ENCODE measurements at places on chromosomes 6 and 20.
A peak's percentile ranks its signal among the peaks of the same experiment; 100 is the strongest.

DNA sequence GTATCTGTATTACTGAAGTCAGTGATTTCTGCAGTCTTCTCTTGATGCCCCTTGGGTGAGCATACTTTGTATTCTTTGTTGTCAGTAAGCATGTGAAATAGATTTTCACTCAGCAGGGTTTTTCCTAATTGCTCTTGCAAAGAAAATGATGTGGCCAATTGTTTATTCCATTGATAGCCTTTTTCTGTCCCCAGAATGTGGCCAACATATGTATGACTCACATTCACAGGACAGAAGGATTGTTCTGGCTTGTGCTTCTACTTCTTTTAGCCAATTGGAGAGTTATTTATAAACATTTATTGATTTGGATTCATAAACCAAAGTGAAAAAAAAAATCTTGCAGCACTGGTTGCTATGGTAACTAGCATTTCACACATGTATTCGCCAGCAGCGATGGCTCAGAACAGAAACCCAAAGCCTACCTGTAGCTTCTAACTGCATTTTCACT, 54.4 kb upstream of the RBM24 start:
- no peak for DNase-seq

- no peak for DNase-seq
Measured at GRCh38 chr6:77298283-77298682, 165.0 kb downstream of the HTR1B start.

DNA sequence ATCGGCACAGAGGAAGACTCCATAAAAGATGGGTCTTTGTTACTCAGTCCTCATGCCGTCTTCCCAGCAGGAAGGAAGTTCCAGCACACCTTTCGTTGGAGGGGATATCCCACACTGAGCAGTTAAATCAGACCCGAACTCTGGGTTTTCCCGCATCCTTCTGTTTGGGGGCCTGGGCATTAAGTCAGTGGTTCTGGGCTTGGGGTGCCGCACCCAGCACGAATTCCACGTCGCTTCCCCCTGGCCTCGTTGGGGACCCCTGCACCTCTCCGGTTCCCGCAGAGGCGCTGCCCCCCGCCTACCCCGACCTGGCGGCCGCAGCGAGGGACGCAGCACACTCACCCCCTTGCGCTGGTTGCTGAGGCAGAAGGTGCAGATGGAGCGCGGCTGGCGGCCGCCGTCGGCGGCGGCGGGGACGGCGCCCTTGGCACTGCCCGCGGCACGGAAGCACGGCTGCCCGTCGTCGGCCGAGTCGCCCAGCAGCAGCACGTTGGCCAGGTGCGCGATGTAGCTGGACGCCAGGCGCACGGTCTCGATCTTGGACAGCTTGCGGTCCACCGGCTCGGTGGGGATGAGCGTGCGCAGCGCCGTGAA, 641 bp downstream of the TCF15 start:
- peak; percentile 60 for DNase-seq

DNA sequence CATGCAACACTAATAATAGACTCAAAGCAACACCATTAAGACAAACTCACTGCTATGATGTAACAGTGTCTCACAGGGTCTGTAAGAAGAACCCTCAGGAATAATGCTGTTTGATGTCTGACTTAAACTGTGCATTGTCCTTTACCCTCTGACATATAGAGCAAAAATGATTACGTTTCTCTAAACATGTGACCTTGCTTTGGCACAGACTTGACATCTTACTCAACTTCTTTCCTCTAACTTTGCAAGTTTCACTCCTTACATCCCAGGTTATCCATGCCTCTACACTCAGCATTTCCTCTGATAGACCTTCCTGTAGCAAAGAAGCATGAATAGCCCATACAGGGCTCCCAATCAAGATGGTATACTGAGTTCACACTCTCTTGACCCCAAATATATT, 252.7 kb downstream of the UST start:
- no peak for DNase-seq

GRCh38 chr6:29414588-29414987, at the start of gene OR12D1:
Gene OR12D1, plus strand, starts transcription at chr6:29414928.
- DNase-seq, result no peak

DNA sequence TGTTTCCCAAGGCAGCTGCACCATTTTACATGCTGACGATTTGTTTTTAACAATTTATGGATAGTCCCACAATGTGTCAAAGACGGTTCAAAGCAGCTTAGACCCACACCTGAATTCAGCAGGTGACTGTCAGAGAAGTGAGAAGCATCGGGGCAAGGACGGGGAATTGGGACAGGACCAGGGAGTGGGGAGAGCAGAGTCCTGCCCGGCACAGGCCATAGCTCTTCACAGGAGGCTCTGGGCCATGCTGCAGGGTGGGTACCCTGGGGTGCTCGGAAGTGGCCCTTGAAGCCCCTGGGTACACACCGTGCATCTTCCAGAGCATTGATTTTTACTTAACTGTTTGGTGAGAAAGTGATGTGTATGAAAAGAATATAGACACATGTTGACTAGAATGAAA, 33.2 kb upstream of the PHACTR3 start:
- DNase-seq, result no peak

GRCh38 chr6:147201885-147202515, 2.2 kb upstream of the STXBP5 start:
- DNase-seq, result no peak

- DNase-seq, result no peak
Measured at GRCh38 chr6:26439151-26440125, 866 bp upstream of the BTN3A3 start.

- no peak for DNase-seq
Measured at GRCh38 chr6:129959358-129959930, 58.9 kb upstream of the L3MBTL3 start.

- DNase-seq, result no peak
Measured at GRCh38 chr6:111795558-111795957, 77.7 kb downstream of the FYN start.

DNA sequence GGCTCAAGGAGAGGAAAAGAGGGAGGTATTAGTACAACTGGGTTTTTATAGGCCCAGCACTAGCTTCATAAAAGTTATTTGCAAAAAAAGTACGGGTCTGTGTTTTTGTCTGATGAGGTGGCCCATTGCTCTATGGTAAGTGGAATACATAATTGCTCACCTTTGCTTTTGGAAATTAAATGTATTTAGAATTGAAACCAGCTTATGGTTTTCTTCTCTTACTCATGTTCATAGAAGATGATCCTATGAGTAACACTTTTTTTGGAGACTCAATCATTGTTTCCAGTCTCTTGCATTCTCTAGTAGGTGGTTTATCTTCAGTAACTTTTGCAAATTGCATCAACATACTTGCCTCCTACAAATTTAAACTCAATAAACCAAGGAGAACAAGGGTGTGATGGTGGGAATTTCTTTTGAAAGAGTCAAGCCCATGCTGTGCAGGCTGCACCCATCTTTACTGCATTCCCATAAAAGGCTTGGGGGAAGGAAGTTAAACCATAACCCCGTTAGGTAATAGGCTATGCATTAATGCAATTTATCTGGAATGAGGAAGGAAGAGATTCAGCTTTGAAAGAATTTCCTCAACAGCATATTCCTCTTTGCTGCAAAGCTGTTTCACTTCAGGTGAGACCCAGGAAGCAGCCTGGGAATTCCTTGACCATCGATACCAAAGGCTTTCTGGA, 48.5 kb upstream of the EDN1 start:
- no peak for DNase-seq

- DNase-seq, result peak; percentile 59
Measured at GRCh38 chr6:55174211-55175026, at the start of gene HCRTR2. Gene HCRTR2, plus strand, starts transcription at chr6:55174515. Its CDS starts 73 bp downstream, at chr6:55174588.

GRCh38 chr6:46338131-46338530, 153.1 kb downstream of the RCAN2 start:
- no peak for DNase-seq

DNA sequence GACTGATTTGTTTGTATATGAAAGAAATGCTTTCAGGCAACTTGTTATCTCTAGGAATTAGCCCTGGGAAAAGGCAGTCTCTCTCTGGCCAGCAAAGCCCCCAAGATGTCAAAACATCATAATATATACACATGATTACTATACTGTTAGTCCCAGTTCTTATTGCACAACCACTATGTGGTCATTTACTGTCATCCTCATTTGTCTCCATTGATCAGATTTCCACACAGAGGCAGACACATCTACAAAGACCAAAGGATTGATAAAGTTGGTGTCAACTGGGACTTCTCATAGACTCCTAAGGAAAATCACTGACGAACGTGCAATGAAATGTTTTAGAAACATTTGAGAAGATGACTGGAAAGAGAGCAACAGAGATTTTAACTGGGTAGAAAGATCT, 71.9 kb upstream of the POPDC3 start:
- no peak for DNase-seq

DNA sequence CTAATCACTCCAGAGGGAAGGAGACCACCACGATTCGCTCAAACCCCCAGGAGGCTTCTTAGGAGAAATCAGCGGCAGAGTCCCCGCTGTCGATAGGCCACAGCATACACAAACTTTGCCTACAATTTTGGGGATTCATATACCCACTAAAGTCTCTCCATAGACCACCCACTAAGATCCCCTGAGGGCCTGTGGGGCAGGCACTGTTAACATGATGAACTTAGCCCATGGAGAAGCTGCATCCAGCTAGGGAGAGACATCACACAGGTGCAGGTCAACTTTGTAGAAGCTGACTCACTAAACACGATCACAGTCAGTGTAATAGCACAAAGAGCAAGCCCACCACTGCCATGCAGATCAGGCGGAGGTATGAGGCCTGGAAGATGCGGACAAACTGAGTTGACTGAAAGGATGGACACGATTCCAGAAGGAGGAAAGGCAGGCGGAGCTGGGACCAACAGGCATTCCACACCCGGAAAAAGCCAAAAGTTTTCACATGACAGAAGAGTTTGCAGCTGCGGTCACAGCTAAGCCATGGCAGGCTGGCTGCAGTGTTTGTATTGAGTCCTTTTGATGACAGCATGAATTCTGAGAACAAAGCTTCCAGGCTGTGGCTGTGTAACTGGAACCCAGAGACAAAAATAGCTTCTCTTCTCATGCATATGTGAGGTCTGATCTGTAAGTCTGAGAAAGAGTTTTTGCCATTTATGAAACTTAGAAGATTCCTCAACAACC, 75.7 kb upstream of the QKI start:
- DNase-seq, result no peak

GRCh38 chr20:19291024-19291817, 78.8 kb downstream of the SLC24A3 start:
- DNase-seq, result no peak

DNA sequence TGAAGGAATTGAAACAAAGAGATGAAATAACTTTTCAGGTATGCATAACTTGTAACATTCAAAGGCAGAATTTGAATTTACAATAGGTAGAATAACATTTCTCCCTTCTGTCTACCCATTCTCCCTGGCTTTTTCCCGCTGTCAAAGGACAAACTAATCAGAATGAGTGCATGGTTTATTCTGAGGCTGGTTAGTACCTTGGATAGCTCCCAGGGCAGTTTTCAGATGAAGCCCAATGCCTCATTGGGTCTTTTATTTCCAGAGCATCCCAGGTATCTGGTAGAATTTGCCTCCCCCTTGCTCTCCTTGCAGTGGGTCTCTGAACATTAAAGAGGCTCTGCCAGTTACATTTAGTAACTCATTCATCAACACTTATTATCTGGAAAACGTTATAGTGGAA, 665.5 kb downstream of the BCKDHB start:
- DNase-seq, result no peak

DNA sequence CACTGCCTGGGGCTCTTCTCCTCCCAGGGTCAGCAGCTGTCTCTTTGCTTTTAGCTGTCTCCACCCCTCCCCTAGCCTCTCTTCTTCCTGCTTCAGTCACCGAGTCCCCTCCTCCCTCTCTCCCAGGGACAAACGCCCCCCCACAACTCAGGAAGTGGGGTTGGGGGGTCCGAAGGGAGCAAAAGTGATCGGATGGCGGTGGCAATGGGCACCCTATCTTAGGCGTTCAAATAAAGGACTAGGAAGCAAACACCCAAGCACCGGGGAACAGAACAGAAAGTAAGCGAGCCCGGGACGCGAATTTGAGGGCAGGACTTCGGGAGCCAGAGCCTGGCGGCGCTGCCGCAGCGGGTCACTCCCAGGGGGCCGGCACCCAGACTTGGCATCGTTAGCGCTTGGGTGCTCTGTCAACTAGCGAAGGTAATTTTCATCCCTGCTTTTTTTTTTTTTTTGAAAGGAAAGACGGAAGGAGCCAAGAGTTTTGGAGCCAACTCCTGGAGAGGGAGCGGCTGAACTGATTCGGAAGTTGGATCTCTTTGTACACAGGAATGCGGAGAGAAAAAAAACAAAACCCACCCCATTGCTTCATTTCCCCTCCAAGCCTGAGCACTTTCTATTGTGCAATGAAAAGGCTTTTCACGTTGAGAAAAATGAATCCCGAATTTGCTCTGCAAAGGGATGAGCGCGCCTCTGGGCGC, 815 bp upstream of the ITPR3 start:
- DNase-seq, result no peak

- DNase-seq, result no peak
Measured at GRCh38 chr6:11364971-11365397, 132.5 kb upstream of the NEDD9 start.

GRCh38 chr20:59994697-59995122, 36.5 kb downstream of the CDH26 start:
- peak; percentile 86 for DNase-seq

DNA sequence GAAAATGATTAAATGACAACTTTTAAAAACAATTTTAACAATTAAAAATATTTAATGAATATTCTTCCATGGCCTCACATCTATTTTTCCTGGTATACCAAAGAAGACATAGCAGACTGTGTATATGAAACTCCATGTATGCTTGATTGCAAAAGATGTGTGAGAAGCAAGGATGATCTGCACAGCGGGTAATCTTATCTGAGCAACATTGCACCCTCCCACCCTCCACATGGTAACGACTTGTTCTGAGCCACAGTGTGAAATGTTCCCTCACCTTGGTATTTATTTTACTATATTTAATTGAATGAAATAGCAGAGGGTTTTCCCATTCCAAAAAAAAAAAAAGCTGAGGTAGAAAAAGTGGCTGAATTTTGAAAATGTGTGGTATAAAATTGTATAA, 204.4 kb downstream of the SYNE1 start:
- DNase-seq, result no peak

GRCh38 chr20:371755-372542, 8.6 kb upstream of the TRIB3 start:
- no peak for DNase-seq

DNA sequence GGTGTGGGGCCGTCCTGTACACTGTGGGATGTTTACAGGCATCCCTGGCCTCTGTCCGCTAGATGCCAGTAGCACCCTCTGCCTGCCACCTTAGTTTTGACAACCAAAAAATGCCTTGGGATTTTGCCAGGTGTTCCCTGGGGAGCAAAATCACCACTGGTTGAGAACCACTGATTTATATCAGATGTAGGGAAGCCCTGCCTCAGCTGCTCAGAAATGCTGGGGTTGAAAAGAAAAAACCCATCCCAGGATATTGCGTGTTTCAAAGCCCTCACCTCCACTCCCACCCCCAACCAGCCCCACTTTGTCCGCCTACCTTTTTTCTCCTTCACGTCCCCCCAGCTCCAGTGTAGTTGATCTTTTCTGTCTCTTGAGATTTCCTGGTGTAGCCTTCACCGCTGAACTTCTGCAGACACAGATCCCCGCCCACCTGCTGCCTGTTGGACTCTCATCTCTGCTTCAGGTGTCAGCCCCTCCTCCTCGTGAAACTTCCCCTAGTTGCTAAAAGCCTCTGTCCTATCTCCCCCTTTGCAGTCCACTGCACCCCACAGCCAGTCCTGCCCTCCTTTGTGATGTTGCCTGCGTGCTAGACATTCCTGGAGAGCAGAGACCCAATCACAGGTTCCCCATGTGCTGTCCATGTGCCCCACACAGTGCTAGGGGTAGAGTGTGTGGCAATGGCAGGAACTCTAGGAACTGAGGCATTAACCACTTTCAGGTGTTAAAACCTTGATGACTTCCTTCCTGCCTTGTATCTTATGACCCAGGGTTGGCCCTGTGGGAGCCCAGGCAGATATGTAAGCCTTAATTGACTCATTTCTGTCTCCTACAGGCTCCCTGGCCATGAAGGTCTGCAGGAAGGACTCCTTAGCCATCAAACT, 98.9 kb downstream of the TBC1D7 start:
- no peak for DNase-seq

All from H1 (cell line).